ENCODE measurements at places on chromosomes 11 and 22. TPM values are rescaled to one million over a fixed set of nuclear protein-coding genes. Genes with fewer than 3 reads are reported as not detected.
A peak's percentile ranks its signal among the peaks of the same experiment; 100 is the strongest.

GAL3ST1 gene
- total RNA-seq, result under 0.01 TPM

GPHA2 gene
- not detected for total RNA-seq

LYVE1 gene
- total RNA-seq, result 140 TPM

MAPK8IP1 gene
- 0.99 TPM for total RNA-seq

MS4A7 gene
- not detected for total RNA-seq

APOBEC3H gene
- not detected for total RNA-seq

HBB gene
- total RNA-seq, result not detected

SCO2 gene
- total RNA-seq, result 1.3 TPM

MUC5AC gene
- not detected for total RNA-seq

TRPC6 gene
- 10.7 TPM for total RNA-seq

LPXN gene
- total RNA-seq, result 2.0 TPM

GRCh38 chr11:47257517-47258316, at the start of gene NR1H3:
TSS of gene NR1H3 (plus strand) at chr11:47257996. CDS start at chr11:47259217, 1,221 bp downstream.
- DNase-seq, result peak; percentile 46

- DNase-seq, result peak; percentile 96
Measured at GRCh38 chr11:58004664-58005063, 19.0 kb upstream of the OR9Q1 start.

DNA sequence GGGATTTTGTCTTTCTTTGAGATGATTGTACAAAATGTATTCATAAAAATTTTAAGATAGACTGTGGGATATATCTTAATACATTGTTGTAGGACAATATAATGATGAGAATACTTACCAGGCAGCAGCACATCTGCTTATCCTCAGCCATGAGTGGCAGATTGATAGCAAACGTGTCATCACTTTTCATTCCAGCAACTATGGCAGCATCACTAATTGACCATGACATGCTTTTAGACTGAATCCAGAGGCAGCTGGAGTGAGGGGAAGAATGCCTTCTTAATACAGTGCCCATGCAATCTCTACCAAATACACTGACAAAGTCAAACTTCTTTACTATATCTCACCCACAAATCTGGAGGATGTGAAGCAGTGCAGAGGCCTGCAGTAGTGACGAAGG, 755.2 kb upstream of the RAG2 start:
- DNase-seq, result no peak

GRCh38 chr11:45176996-45177395, 30.6 kb downstream of the PRDM11 start:
- no peak for DNase-seq

- peak; percentile 47 for DNase-seq
Measured at GRCh38 chr22:45208993-45209838, 31.5 kb downstream of the KIAA0930 start.

DNA sequence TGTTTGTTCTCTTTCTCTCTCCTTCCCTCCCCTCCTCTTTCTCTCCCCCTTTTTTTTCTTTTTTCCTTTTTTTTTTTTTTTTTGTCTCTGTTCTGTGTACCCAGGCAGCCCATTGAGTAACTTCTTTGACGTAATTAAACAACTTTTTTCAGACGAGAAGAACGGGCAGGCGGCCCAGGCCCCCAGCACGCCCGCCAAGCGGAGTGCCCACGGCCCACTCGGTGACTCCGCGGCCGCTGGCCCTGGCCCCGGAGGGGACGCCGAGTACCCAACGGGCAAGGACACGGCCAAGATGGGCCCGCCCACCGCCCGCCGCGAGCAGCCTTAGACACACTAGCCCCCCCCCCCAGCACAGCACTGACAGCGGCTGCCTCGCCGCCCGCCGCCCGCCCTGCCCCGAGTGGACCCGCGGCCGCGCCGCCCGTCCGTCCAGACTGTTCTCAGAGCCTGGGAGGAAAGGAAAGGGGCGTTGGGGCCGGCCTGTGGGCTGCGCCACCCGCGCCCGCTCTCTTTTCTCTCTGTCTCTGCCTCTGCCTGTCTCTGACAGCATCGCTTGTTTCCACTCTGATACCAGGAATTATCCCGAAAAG, 26.1 kb downstream of the MOB2 start:
- DNase-seq, result no peak

GRCh38 chr22:33842421-33843094, 77.7 kb downstream of the LARGE1 start:
- DNase-seq, result no peak

DNA sequence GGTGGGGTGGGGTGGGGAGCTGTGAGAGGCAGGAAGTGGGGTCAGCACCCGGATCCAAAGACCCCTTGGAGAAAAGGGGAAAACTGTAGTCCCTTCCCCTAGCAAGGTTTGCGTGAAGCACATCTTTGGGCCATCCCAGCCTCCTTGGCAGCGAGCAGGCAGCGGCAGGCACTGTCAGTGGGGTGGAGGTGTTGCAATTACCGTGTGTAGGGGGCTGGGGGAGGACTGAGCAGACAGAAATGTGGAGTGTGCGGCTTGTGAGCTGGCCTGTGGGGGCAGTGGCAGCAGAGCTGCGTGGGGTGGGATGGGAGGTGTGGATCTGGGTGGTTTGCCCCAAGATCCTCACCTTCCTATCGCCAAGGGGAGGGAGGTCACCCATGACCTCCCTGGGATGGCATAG, 16.4 kb downstream of the DAGLA start:
- no peak for DNase-seq

GRCh38 chr11:72642884-72643522, 31.2 kb downstream of the PDE2A start:
- DNase-seq, result peak; percentile 60

- no peak for DNase-seq
Measured at GRCh38 chr11:24064309-24064903, 432.4 kb upstream of the LUZP2 start.

DNA sequence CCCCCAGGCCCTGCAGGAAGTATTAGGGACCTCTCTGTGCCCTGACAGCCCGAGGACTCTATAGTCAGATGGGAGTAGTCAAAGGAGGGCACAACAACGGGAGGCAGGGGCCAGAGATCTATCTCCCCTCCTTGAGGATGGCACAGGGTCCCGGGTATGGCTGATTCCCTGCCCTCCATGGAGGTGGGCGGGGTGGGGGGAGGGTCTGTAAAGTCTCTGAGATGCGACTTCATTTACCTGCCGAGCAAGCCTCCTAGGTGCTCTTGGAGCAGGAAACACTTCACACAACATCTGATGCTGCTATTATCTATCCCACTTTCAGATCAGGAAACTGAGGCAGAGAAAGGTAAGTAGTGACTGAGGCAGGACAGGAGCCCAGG, 769 bp upstream of the CDC42EP1 start:
- no peak for DNase-seq

DNA sequence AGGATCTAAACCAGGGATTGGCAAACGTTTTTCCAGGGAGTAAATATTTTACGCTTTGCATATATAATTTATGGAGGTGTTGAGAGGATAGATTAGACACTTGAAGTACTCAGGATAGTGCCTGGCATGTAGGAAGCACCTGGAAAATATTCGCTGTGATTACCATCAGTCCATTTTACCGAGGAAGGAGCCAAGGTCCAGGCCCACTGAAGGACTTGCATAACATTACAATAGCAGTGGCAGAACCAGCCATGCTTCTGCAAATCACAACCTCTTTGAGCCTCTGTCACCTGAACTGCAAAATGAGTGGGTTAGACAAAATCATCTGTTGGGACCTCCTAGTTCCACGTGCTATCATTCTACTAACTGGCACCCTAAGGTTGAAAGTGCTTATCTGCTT, 5.4 kb downstream of the FUT4 start:
- DNase-seq, result no peak

GRCh38 chr22:49964136-49965090, 3.8 kb downstream of the PIM3 start:
- no peak for DNase-seq

GRCh38 chr22:19674129-19674928, 40.0 kb upstream of the SEPTIN5 start:
- peak; percentile 96 for DNase-seq

DNA sequence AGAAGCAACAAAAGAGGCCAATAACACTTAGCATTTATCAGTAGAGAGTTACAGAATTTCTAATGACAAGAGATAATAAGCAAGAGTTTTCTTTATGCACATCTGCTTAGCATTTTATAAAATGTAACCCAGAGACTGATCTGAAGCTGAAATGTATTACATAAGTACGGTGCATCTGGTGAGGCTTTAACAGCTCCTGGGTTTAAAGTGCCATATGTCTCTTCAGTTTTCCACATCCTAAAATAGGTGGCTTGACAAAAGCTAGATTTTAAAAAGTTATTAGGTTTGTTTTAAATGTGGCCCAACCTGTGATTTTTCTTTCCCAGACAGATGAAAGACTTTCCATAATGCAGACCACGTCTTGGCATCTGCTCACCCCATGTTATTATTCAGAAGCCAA, 620.7 kb upstream of the ARHGAP42 start:
- DNase-seq, result no peak

DNA sequence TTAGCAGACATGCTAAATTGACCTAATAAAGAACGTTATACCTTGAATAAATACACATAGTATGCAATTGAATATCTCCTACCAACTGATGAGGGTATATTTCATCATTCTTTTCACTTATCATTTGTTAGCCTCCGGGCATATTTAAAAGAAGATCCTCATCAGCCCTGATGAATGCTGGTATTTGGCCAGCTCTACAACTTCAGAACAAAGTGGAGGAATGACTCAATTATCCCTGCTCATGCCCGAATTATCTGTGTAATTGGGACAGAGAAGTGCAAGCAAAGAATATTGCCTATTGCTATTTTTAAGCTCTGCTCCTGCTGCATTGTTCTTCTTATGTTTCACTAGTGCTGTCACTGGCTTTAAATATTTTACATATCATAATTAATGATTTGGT, 622.1 kb downstream of the METTL15 start:
- DNase-seq, result no peak

DNA sequence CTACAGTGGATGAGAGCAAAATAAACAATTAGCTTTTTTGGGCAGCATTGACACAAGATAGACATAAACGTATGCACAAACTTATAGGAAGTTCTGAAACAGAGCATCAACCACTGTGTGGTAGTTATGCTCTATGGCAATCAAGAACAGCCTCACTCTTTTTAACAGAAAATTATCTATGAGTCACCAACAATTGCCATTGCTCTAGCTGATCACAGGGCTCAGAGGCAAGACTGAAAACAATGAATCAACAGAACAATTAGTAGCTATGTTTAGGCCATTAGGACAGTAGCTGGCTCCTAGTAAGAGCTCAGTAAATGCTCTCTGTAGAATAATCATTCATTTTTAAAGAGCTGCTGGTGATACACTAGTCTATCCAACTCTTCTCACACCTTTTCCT, 34.9 kb upstream of the PICALM start:
- DNase-seq, result no peak

DNA sequence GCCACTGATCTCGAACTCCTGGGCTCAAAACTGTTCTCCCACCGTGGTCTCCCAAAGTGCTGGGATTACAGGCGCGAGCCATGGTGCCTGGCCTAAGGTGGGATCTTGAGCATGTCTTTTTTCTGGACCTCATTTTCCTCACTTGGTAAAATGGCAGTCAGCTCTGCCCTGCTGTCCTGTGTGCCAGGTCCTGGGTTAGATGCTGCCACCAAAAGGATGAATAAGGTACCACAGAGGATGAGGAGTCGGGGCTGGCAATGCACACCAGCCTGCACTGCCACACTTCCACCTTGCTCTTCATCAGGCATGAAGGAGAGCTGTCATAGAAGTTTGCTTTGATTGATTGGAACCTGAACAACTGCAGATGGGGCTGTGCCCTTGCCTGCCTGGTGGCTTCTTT, 32.3 kb downstream of the ACO2 start:
- DNase-seq, result peak; percentile 25

- peak; percentile 52 for DNase-seq
Measured at GRCh38 chr11:108122166-108122628, 830 bp downstream of the ACAT1 start.

- no peak for DNase-seq
Measured at GRCh38 chr11:111409915-111410314, 30.8 kb upstream of the POU2AF1 start.

- no peak for DNase-seq
Measured at GRCh38 chr11:125946712-125947418, 1.0 kb downstream of the VSIG10L2 start.

DNA sequence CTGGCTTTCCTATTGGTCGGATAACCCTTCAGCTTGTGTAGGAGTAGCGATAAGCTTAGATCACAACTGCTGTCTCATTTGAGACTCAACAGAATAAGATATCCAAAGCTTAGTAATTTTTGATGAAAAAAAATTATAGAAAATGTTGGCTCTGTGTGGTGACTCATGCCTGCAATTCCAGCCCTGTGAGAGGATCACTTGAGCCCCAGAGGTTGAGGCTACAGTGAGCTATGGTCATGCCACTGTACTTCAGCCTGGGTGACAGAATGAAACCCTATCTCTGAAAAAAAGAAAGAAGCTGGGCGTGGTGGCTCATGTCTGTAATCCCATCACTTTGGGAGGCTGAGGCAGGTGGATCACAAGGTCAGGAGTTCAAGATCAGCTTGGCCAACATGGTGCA, 55.6 kb upstream of the RRM1 start:
- no peak for DNase-seq

DNA sequence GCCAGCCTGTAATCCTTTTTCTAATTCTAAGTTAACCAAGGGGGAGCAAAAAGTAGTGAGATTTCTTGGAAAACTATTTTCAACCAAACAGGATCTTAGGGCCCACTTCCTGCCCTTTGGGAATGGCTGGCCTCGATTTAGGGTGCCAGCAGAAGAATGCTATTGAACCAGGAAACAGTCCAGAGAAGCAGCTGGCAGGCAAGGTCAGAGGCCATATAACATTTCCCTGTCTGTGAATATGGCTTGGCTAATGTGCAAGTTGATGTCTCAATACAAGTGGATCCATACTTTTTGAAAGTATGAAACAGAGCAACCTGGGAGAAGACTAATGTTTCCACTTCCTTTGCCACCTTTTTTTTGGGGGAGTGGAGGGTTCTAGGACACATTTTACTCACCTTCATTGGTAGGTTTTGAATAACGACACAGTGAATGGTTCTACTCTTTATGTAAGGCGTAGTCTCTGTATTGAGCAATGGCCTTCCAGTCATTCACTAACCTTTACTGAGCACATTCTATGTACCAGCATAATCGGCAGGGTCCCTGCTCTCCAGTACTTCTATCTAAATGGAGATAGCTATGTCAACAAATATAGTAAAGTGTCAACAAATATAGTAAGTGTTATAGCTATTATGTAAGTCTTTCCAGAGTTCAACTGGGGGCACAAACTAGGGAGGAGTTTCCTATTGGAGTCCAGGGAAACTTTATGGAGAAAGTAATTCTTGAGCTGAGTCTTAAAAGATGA, 34.2 kb upstream of the RRM1 start:
- DNase-seq, result peak; percentile 22

DNA sequence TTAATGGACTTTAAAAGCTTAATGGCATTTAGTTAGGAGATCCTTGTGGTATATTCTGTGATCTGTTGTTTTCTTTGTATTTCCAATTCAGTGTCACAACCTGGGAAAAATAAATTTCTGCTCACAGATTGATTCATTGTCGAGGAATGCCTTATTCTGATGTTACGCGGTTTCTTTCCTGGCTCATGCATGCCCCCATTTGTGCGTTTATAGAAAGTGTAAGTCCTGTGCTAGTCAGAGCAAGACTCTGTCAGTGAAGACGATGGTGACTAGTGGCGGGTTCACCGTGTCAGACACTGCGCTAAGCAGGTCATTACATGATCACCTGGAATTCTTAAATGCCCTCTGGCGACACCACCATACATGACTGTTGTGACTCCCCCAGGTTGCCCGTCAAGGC, 169.4 kb downstream of the TBC1D22A start:
- no peak for DNase-seq
